ENCODE measurements at places on chromosomes 12 and 14.

DNA sequence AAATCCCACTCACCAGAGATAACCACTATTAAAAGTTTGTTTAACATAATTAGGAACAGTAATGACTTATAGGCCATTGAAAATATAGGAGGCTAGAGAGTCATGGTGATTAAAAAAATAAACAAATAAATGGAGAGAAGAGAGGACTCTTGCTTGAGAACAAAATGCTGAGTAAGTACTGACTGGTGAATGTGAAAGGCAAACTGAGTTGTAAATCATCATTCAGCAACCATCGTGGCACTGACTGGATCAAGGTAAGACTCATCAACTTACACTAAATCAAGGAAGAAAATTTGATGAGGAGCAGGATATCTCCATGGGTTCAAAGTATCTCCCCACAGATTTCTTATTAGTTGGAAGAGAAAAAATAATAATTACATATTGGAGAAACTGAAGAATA is 14.1 kb upstream of the YBX3 start:
- no peak for DNase-seq

GRCh38 chr12:127273626-127274025 is 993.3 kb upstream of the TMEM132C start:
- DNase-seq, result no peak

- no peak for DNase-seq
These were observed 390 bp downstream of the BRAP start for GRCh38 chr12:111685322-111685810.

GRCh38 chr12:91868054-91868453 is 277.6 kb downstream of the BTG1 start:
- no peak for DNase-seq

- DNase-seq, result no peak
These were observed 12.7 kb downstream of the CPSF2 start for GRCh38 chr14:92134456-92134855.

DNA sequence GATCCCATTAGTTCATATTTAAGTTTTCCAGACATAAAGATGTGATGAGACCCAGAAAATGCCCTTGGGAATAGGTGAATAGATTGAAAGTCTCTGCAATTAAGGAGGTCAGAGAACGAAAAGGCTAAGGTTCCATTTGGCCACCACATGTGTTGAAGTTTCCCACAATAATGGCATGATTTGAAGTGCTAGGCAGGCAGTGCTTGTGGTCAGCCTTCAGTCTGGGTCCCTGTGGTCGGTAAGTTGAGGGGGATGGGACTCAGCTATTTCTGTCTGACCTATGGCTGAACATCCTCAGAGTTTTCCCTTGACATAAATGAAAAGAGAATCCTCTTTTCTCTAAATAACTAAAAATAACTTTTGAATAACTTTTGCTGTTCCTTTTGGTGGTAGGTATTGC is 92.4 kb downstream of the PELI2 start:
- DNase-seq, result no peak

- no peak for DNase-seq
These were observed 215.5 kb downstream of the PIK3C2G start for GRCh38 chr12:18476861-18477260.

GRCh38 chr12:65557438-65558181 is 266.7 kb upstream of the HMGA2 start:
- DNase-seq, result no peak

DNA sequence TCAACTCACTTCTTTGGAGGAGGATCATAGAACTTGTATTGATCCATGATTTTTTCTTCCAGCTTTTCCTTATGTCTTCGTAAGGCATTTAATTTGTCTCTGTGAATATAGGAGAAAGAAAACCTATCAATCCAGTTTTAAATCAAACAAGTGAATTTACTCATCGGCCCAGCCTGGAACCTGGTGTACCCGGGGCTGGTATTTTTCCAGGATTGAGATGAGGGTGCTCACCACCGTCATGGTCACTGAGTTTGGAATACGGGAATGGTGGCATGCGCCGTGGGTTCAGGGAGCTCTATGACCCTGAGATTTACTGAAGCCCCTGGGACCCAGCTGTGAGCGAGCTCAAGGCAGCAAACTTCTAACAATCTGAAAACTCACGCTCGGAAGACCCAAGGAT is 46.5 kb upstream of the GPR68 start:
- DNase-seq, result no peak

GRCh38 chr14:36279306-36280190 is 40.9 kb downstream of the MBIP start:
- DNase-seq, result no peak

- no peak for DNase-seq
These were observed 1.7 kb downstream of the TRHDE start for GRCh38 chr12:72273851-72274351.

DNA sequence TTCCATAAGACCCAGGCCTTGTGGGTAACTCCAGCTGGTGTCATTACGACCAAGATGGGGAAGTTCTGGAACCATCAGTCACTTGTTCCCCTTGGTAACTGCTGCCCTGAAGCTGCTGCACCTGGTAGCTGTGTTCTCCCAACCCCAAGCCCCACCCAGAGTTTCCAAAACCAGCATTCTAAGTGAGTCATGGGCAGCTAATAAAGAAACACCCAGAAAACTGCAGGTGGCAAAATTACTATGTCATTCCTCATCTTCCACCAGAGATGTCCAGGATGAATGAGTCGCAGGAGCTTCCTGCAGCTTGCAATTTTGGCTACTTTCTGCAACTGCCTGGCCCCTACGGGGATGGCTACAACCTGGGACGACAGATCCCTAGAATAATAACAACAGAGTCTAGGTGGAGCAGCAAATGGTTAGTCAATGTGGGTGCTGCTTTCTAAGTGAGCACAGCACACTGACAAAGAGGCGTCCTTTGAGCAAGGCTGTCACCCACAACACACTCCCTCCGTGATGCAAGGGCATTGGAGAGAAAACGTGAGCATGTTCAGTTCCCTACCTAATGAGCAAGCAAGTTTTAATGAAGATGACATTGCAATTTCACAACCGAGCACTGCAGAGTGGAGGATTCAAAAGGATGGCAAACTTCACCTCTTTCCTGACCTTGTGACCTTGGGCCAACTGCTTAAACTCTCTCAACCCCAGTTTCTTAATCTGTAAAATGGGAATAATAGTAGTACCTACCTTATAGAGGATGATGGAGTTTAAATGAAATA is 301.4 kb upstream of the NOS1 start:
- DNase-seq, result no peak

- DNase-seq, result peak; percentile 46
These were observed 12.9 kb upstream of the MCRS1 start for GRCh38 chr12:49580572-49581535.

DNA sequence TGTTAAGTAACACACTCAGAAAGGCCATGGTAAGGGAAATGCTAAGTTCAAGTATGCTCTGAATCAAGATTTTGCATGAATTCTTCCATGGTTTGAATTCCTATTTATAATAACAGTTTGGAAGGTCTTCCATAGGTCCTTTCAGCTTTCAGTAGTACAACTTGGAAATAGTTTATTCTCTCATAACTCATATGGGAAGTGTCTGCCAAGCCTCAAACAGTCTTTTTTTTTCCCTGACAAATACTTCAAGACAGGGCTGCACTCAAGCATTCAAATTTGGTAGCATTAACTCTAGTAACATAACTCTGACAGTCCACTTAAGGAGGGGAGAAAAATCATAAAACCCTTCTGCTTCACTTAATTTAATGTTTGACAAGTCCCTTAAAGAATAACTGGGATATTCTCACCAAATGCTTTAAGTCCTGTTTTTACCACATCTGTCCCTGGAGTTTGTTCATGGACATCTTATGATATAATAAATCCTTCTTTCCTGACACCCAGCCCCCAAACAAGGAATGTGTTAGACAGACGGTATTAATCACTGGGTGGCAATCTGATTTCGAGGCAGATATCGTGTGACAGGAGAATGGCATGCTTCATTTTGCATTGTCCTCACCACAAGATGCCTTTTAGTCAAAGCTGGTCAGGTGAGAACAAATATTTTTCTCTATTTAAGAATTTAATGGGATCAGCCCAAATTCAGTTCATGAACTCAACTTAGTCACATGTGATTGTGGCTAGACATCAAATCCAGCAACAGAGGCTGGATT is 165.7 kb downstream of the BMP4 start:
- DNase-seq, result no peak

DNA sequence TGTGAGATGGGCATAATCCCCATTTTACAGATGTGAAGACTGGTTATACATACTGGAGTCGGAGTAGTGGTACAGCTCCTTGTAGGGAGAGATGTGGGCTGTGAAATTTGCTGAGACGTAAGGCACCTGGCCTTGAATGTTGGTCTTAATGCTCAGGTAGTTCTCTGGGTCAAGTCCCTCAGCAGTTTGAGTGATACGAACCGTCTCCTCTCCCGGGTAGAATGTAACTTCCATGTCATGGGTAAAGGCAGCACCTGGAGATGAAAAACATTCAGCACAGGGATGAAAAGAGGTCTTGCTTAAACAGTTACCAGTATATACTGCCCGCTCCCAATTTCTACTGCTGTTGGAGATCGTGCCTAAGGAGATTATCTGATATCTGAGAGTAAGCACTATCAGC is 28.3 kb downstream of the NID2 start:
- no peak for DNase-seq

DNA sequence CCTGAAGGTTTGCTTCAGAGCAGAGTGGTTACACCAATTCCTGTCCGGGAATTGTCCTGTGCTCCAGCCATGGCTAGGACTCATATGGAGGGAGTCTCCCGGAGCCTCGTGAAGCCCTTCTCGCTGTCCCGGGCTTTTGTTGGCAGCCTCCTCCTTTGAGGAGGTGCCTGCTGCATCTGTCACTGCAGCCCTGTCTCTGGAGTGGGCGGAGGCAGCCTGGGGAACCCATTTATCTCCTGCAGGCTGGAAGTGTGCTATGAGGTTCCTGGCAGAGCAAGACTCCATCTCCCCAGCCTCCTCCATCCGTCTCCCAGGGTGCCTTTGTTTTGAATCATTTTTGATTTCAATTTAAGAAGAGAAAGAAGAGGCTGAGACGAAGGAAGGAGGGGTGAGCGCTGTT is 355.3 kb downstream of the GLT1D1 start:
- no peak for DNase-seq

Measured in activated T-cell treated with anti-CD3 and anti-CD28 coated beads for 1 hour (primary cell).